Activated CD4-positive, CD25-positive, alpha-beta regulatory T cell (primary cell): ENCODE measurements at places on chromosomes 3 and 15.

- DNase-seq: no peak
Observed at GRCh38 chr3:184039414-184039813, 7.9 kb downstream of the HTR3D start.

DNA sequence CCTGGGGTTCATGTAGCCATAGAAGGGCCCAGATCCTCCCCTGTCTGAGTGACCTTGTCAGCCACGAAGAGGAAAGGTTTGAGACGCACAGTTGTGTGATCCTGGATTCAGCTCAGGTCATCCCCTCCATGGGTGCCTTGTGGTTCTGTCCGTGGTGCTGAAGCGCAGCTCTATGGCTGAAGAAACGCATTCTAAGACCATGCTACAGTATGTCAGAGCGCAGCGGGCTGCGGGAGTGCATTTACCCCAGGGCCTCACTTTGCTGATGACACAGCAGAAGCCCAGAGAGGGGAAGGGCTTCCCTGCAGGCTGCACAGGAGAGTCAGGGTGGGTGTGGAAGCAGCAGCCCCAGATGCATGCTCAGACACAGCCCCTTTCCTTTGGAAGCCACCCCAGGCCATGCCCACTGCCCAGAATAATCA, 68.8 kb upstream of the IQSEC1 start:
- no peak for DNase-seq

GRCh38 chr3:139664958-139665357, 12.8 kb downstream of the NMNAT3 start:
- DNase-seq: no peak

GRCh38 chr3:134827213-134827612, 32.2 kb downstream of the EPHB1 start:
- no peak for DNase-seq

- DNase-seq: no peak
Observed at GRCh38 chr3:62318365-62318751, 55.0 kb downstream of the FEZF2 start.
